SIG-M5 (cell line): ENCODE measurements at places on chromosomes 6 and 20.

GRCh38 chr6:156598071-156598854 lies 178.9 kb upstream of the ARID1B start:
- DNase-seq: no peak

- DNase-seq: no peak
These were observed 220.3 kb downstream of the NFATC2 start for GRCh38 chr20:51322164-51322707.

DNA sequence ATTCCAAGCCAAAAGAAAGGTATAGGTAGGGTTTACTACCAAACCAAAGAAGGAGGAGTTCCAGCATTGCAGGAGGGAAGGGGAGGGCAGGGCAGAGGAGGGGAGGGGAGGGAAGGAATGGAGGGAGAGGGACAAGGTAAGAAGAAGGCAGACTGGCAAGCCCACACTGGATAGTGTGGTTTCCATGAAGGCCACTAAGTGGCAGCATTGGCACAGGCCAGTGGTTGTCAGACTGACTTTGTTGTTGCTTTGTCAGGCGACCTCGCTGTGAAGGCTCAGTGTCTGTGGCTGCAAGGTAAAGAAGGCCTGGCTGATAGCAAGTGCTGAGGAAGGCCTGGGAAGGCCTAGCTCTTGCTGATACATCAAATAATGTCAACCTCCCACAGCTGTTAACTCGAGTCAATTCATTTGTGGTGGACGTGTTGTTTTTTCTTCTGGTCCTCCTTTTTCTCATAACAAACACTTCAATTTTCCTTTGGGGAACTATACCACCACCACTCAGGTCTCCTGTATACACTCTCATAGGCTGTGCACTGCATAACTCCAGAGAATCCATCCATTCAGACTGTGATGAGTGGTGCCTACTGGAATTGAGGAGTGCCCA lies 7.7 kb upstream of the ZNF334 start:
- DNase-seq: no peak

GRCh38 chr20:61042506-61043385 lies 209.3 kb upstream of the CDH4 start:
- DNase-seq: no peak

GRCh38 chr6:70709826-70710225 lies 42.1 kb downstream of the SMAP1 start:
- no peak for DNase-seq

GRCh38 chr20:24503352-24503931 lies 34.0 kb downstream of the SYNDIG1 start:
- no peak for DNase-seq

- no peak for DNase-seq
These were observed 92.7 kb upstream of the AFDN start for GRCh38 chr6:167733740-167734661.

- DNase-seq: no peak
These were observed 10.3 kb downstream of the MTO1 start for GRCh38 chr6:73471686-73472290.

- DNase-seq: no peak
These were observed 135.3 kb upstream of the BMP2 start for GRCh38 chr20:6632187-6632586.
